Spinal cord (tissue), 10 donors: ENCODE measurements at places on chromosomes 7 and 10. TPM values are rescaled to one million over a fixed set of nuclear protein-coding genes. Genes with fewer than 3 reads are reported as not detected.

STEAP1 gene
- polyA plus RNA-seq, result 1.2 TPM

STK17A gene
- 16.9 TPM for polyA plus RNA-seq

TM9SF3 gene
- polyA plus RNA-seq, result 93.0 TPM

INSYN2A gene
- polyA plus RNA-seq, result 8.9 TPM

OR2A5 gene
- not detected for polyA plus RNA-seq
